ENCODE measurements at places on chromosomes 2 and 18.

GRCh38 chr18:55506074-55506473 lies 81.9 kb downstream of the TCF4 start:
- H3K4me3 ChIP-seq: no peak overlapping the region
- no peaks in the 10 kb centered on the region for H3K27me3 ChIP-seq
- no peak overlapping the region for H3K27ac ChIP-seq
- no peaks in the 10 kb centered on the region for H3K36me3 ChIP-seq
- DNase-seq: no peak

GRCh38 chr2:193907561-193907960 lies 1712.8 kb upstream of the TMEFF2 start:
- DNase-seq: no peak
- no peaks in the 10 kb centered on the region for H3K27me3 ChIP-seq
- no peak overlapping the region for H3K27ac ChIP-seq
- H3K4me3 ChIP-seq: no peak overlapping the region
- H3K36me3 ChIP-seq: no peaks in the 10 kb centered on the region

GRCh38 chr2:69583321-69583833 lies 60.2 kb downstream of the AAK1 start:
- peaks cover 14% of the 10 kb centered on the region for H3K4me1 ChIP-seq
- H3K4me3 ChIP-seq: no peak overlapping the region
- no peak for DNase-seq
- no peaks in the 10 kb centered on the region for H3K27me3 ChIP-seq
- H3K27ac ChIP-seq: no peak overlapping the region

DNA sequence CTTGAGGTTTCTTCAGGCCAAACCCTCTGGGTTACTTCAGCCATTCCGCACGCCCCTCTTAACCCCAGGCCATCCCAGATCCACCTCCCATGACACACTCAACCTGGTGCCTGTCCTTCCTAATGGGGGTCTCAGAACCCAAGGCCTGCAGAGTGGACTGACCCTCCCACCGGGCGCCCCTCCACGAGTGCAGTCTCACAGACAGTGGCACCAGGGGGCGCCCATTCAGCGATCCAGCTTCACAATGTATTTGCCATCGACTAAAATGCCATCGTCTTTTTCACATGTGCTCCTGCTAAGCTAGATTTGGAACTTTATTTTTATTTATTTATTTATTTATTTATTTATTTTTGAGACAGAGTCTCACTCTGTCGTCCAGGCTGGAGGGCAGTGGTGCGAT lies 38.5 kb downstream of the INPP5D start:
- no peak overlapping the region for H3K27ac ChIP-seq
- DNase-seq: peak; percentile 5
- no peaks in the 10 kb centered on the region for H3K36me3 ChIP-seq
- H3K4me3 ChIP-seq: no peak overlapping the region
- H3K4me1 ChIP-seq: no peaks in the 10 kb centered on the region

DNA sequence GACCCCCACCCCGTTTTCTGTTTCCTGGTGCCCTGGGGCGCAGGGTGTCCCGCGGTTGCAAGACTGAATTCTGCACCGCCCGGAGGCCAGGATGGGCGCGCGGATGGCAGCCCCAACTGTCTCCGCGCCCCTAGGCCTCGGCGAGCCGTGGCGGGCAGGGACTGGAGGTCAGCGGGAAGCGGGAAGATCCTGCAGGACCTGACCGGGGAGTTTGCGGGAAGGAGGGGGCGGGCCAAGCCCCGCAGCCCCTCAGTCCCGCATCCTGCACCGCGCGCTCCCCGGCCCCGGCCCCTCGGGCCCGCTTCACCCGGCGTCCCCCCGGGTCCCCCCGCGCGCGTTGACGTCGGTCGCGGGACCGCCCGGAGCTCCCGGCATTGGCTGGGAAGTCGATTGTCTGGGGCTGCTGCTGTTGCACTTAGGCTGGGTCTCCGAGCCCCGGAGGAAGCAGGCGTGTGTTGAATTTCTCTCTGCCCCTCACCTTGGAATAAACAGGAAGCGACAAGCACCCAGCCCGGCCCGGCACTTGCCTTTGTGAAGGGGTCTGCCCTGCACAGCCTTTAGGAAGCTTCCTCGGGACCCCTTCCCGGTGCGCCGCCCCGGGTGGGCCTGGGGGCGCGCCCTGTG lies at the start of gene LDLRAD4:
TSS of gene LDLRAD4 (plus strand) at position 393 of the 624 bp plus-strand sequence.
- DNase-seq: no peak
- H3K27ac ChIP-seq: no peak within 1 kb of the TSS
- peaks cover 2% of the 10 kb centered on the region for H3K4me1 ChIP-seq
- peaks cover 55% of the 10 kb centered on the region for H3K27me3 ChIP-seq
- peak within 1 kb of the TSS; percentile 21 for H3K4me3 ChIP-seq

- H3K27ac ChIP-seq: no peak overlapping the region
- H3K27me3 ChIP-seq: peaks cover 8% of the 10 kb centered on the region
- peaks cover 11% of the 10 kb centered on the region for H3K4me1 ChIP-seq
- H3K4me3 ChIP-seq: no peak overlapping the region
- DNase-seq: peak; percentile 73
- H3K36me3 ChIP-seq: no peaks in the 10 kb centered on the region
These were observed 32.3 kb downstream of the CYP26B1 start for GRCh38 chr2:72115110-72116080.

- peaks cover 29% of the 10 kb centered on the region for H3K36me3 ChIP-seq
- H3K4me1 ChIP-seq: peaks cover 5% of the 10 kb centered on the region
- no peak overlapping the region for H3K27ac ChIP-seq
- H3K4me3 ChIP-seq: no peak overlapping the region
- DNase-seq: peak; percentile 37
- H3K27me3 ChIP-seq: no peaks in the 10 kb centered on the region
These were observed 1.3 kb downstream of the CIAO1 start for GRCh38 chr2:96267159-96267971.

- no peaks in the 10 kb centered on the region for H3K4me1 ChIP-seq
- no peak overlapping the region for H3K27ac ChIP-seq
- DNase-seq: no peak
- no peak overlapping the region for H3K4me3 ChIP-seq
These were observed 276.0 kb downstream of the AGPS start for GRCh38 chr2:177668617-177669016.
